ENCODE measurements at places on chromosomes 3 and 15.

- no peak for DNase-seq
Observed at GRCh38 chr3:54353546-54353945, 231.2 kb downstream of the CACNA2D3 start.

- no peak for DNase-seq
Observed at GRCh38 chr3:167884481-167884880, 149.0 kb downstream of the SERPINI1 start.

GRCh38 chr3:189588070-189588469 is 43.1 kb upstream of the TP63 start:
- no peak for DNase-seq

GRCh38 chr3:187212705-187213104 is 15.4 kb downstream of the RTP1 start:
- no peak for DNase-seq

DNA sequence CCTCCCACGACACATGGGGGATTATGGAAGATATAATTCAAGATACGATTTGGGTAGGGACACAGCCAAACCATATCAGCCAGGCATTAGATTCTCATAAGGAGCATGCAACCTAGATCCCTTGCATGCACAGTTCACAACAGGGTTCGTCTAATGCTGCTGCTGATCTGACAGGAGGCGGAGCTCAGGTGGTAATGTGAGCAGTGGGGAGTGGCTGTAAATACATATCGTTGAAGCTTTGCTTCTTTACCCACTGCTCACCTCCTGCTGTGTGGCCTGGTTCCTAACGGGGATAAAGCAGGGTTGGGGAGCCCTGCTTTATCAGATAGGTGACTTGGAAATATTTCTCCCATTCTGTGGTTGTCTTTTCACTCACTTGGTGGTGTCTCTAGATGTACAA is 14.8 kb downstream of the DOCK3 start:
- DNase-seq: no peak

DNA sequence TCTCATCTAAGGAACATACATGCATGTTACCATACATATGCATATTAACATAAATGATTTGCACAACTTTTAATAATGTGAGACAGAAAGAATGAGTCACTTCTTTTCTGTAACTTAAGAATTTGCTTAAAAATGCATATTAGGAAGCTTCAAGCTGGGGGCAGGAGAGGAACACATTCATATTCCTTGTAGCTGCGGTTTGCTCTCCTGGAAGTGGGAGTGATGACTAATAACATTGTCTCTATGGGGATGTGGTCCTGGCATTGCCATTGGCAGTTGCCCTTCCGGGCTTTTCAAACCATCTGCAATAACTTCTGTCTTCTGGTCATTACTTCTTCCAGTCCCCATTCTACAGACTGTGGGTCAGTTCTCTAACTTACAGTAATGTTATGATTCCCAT is 15.6 kb downstream of the CHST2 start:
- peak; percentile 84 for DNase-seq

GRCh38 chr3:126133606-126134005 is 46.8 kb downstream of the ALDH1L1 start:
- no peak for DNase-seq

- DNase-seq: no peak
Observed at GRCh38 chr15:26648676-26649075, 124.2 kb downstream of the GABRB3 start.

GRCh38 chr15:65210770-65211481 is at the start of gene CILP:
CILP (minus strand) TSS chr15:65211473; CDS start chr15:65209755, 1,718 bp downstream.
- DNase-seq: no peak

GRCh38 chr3:23741036-23741706 is 64.6 kb upstream of the UBE2E1 start:
- peak; percentile 78 for DNase-seq

GRCh38 chr15:54298396-54298795 is 320.2 kb downstream of the UNC13C start:
- no peak for DNase-seq

GRCh38 chr3:126746395-126747177 is 42.5 kb downstream of the CHCHD6 start:
- peak; percentile 41 for DNase-seq

DNA sequence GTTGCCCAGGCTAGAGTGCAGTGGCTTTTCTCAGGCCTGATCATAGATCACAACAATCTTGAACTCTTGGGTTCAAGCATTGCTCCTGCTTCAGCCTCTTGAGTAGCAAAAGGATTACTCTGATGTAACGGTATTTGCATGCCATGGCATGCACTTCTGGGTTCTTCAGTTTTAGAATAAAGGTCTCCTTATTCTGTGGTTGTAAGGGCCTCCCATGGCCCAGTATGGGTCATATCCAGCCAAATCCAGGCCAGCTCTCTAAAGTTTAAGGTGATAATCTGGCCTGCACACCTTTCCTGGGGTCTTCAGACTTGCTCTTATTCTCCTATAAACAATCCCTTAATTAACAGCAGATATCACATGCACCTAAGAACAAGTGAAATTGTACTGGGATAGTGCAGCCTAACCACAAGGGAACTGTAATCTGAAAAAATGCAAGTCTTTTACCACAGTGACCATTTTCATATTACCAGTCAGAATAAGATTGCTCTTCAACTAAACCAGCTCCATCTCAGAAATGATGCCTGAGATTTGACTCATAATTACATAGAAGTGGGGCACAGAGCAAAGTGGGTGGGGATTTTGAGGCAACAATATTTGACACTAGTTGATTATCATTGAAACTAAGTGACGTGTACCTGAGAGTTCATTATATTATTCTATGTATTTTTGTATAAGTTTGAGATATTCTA is 25.4 kb downstream of the COMMD2 start:
- DNase-seq: no peak

DNA sequence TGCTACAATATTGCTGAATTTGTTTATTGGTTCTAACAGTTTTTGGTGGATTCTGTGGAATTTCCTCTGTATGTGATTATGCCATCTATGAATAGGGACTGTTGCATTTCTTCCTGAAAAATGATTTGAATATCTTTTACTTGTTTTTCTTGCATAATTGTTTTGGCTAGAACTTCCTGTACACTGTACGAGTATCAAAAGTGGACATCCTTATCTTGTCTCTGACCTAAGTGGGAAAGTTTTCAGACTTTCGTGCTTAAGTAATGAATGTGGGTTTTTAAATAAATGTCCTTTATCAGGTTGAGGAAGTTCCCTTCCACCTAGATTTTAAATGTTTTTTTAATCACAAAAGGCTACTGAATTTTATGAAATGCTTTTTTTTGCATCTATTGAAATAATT is 203.8 kb upstream of the ATP10A start:
- no peak for DNase-seq

- no peak for DNase-seq
Observed at GRCh38 chr3:140736863-140737460, 59.1 kb downstream of the TRIM42 start.

DNA sequence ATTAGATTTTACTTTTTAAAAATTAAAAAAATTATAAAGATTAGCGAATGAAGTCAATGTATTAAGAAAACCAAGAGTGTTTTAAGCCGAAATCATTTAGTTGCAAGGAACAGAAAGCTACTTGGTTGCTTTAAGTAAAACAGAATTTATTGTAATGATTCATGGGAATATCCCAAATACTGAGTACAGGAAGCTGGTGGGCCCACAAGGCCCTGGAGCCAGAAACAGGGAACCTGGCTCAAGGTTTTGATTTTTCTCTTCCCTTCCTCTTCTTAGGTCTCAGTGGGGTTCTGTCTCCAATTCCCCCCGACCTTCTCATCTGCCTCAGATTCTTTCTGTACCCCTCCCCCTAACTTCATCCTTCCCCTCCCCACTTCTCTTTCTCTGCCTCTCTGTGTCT is 229.0 kb downstream of the TLE3 start:
- no peak for DNase-seq

GRCh38 chr3:39136533-39137434 is 16.6 kb downstream of the CSRNP1 start:
- no peak for DNase-seq

GRCh38 chr3:159859836-159860235 is 128.8 kb upstream of the IL12A start:
- no peak for DNase-seq

DNA sequence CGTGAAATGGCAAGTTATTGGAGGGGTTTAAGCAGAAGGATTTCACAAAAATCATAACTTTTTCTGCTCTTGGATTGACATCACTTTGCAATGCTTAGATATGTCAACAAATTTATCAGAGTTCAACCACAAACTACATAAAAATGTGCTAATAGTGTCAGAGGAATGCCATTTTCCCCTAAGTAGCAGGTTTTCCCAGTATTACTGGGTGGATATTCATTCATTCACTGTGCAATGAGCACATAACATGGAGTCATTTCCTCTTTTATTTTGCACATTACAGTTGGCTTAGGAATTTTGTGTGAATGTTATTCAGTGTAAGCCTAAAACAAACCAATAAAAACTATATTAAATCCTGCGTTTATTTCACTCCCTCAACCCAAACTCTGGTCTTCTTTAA is 537.3 kb upstream of the MCTP2 start:
- no peak for DNase-seq

GRCh38 chr3:113754494-113755159 is 7.8 kb downstream of the ATP6V1A start:
- no peak for DNase-seq

- peak; percentile 35 for DNase-seq
Observed at GRCh38 chr15:100918690-100919480, at the start of gene LRRK1. LRRK1 (plus strand) TSS chr15:100919357; CDS start chr15:100924633, 5,276 bp downstream.

DNA sequence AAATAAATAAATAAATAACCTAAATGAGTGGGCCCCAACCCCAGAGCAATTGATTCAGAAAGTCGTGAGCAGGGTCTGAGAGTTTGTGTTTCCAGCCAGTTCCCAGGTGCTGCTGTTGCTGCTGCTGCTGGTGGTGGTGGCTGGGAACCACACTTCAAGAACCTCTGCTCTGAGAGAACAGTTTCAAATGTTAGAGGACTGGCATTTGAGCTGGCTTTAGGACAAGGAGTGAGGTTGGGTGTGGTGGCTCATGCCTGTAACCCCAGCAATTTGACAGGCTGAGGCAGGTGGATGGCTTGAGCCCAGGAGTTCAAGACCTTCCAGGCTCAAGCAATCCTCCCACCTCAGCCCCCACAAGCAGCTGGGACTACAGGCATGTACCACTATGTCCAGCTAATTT is 123.1 kb upstream of the UBE2E1 start:
- no peak for DNase-seq

GRCh38 chr15:85452436-85452835 is 72.0 kb downstream of the AKAP13 start:
- DNase-seq: no peak

- DNase-seq: no peak
Observed at GRCh38 chr3:53230041-53230621, 25.7 kb downstream of the TKT start.

DNA sequence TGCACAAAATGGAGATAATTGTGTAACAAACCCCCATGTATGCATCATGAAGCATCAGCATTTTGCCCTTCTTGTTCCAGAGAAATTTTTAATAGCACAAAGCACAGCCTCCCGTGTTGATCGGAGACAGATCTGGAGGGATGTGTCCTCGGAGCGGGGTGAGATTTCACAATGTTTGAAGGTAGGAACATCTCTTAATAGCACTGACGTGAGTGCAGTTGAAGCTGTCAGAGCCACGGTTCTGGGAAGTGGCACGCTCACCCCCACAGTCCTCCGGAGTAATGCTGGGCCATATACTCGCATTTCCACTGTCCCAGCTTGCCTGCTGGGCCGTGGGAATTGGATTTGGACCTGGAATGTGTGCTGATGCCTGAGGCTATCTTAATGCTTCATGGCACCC is 24.1 kb downstream of the ARPP21 start:
- no peak for DNase-seq

DNA sequence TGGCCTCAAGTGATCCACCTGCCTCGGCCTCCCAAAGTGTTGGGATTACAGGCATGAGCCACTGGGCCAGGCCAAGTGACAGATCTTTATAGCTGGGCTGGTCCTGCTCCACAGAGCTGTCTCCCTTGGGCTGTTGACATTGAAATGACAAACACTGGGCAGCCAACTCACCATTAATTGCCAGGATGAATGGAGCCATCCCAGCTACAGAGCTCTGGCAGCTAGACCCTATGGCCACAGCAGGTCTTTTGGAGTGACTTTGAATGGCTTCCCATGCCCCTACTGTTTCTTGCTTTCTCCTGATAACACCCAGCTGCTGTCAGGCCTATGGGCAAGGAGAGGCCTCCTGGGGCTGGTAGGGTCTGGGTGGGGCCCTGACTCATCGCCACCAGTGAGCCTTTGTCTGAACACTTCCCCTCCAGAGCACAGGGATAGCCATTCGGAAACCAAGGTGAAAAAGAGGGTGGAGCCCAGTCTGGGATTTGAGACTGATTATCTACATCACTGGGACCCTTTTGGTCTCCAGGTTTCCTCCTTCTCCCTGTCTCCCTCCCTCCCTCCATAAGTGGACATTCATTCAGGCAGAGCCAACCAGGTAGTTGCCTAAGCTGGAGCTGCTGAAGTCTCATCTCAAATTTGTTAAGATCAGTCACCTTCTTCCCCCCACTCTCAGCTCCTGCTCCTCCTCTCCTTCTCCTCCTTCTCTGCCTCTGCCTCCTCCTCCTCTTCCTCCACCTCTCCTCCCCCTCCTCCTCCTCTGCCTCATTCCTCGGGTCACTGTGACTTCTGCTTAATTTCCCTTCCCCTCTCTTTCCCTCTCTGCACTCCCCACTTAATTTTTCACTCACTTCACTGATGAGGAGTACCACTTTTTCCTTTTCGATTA is 34.0 kb downstream of the BHLHE40 start:
- no peak for DNase-seq

DNA sequence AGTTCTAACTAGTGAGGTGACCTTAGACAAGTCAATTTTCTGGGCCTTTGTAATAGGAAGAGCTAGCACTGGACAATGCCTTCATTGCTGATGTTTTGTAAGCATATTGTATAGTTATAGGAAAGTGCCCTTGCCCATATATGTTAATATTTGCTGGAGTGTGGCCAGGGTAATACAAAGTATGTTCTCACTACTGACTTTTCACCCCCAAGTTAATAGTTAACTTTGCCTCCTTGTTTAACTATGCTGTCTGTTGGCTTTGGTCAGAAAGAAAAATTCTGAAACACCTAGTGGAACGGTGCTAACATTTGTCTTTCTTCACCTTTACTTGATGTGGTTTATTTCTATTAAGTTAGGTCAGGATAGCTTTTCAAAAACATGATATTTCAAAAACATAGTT is 287.4 kb upstream of the CTNNB1 start:
- DNase-seq: no peak

- no peak for DNase-seq
Observed at GRCh38 chr3:150040097-150040496, 69.4 kb upstream of the PFN2 start.

- no peak for DNase-seq
Observed at GRCh38 chr3:119810018-119810435, 28.1 kb downstream of the NR1I2 start.

DNA sequence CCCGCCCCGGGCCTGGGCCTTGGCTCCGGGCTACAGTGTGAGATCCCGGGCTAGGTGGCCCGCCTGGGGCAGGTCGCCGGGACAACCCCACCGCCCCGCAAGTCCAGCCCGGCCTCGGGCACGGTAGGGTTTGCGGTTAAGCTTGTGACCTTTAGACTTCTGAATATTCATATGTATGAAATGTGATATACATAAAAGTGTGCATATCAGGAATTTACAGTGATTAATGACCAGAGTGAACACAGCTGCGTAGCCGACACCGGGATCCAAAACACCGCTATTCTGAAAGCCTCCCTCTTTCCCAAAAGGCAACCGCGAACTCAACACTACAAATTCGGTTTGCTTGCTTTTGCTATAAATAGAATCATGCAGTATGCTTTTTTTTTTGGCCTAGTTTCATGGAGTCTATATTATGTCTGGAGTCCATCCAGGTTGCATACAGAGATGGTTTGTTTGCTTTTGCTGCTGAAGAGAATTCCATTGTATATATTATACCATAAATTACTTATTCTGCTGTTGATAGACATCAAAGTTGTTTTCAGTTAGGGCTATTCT is 636 bp upstream of the SNRPA1 start:
- DNase-seq: no peak

- DNase-seq: no peak
Observed at GRCh38 chr3:76724706-76725105, 315.2 kb upstream of the ROBO2 start.

All from HS-27A (cell line).